ENCODE measurements at places on chromosomes 13 and 19.

GRCh38 chr13:46317120-46317519 lies 69.9 kb downstream of the RUBCNL start:
- no peak for DNase-seq

DNA sequence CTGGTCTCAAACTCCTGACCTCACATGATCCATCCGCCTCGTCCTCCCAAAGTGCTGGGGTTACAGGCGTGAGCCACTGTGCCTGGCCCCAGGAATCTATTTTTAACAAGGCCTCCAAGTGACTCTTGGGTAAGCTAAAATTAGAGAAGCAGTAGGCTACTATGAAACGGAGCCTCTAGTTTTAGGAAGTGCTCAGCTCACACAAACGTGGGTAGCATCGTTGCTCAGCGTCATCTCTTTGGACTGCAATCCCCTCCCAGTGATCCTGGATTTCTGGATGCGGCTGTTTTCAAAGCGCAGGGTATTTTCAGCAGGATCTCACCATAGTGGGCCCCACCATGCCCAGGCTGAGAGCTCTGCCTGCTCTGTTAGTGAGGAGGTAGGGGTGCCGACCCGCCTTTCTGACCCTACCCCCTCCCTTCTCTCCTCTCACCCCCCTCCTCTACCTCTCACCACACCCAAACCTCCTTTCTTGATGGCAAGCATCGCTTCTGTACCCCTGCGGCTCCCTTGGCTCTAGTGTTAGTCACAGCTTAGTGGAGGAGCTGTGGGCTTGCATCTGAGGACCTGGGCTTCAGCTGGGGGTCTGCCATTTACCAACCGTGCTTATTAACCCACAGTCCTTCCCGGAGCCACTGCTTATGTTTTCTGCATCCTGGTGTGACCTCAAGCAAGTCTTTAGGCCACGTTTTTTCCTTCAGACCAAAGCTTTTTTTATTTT lies 34.2 kb downstream of the GJA3 start:
- no peak for DNase-seq

DNA sequence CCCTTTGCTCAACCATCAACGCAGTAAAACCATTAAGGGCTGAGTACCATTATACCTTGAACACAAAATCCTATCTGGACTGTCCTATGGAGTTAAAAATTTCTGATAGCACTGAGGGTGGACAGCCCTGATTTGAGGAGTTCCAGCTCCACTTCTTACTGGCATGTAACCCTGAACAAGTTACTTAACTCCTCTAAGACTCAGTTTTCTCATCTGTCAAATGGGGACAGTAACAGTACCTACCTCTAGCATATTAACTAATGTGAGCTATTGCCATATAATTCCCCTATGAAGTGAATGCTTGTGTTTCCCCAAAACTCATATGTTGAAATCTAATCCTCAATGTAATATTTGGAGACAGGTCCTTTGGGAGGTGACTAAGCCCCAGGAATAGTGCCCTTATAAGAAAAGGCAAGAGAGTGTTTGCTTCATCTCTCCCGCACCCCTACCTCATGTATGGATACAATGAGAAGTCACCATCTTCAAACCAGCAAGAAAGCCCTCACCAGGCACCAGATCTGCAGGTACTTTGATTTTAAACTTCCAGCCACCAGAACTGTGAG lies 61.9 kb upstream of the DOCK9 start:
- no peak for DNase-seq

- peak; percentile 6 for DNase-seq
Measured at GRCh38 chr19:46955813-46956371, 63.7 kb upstream of the NPAS1 start.

DNA sequence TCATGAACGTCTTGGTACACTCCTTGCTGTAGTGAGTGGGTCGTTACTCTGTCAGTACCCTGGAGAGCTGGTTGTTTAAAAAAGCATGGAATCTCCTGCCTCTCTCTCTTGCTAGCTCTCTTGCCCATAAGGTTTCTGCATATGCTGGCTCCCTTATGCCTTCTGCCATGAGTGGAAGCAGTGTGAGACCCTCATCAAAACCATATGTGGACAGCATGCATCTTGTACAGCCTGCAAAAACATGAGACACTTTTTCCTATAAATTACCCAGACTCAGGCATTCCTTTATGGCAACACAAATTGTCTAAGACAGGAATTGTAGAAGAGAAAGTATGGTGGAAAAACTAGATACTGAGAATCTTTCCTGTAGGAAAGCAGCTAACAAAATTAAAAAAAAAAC lies 516.3 kb downstream of the SLITRK6 start:
- no peak for DNase-seq

DNA sequence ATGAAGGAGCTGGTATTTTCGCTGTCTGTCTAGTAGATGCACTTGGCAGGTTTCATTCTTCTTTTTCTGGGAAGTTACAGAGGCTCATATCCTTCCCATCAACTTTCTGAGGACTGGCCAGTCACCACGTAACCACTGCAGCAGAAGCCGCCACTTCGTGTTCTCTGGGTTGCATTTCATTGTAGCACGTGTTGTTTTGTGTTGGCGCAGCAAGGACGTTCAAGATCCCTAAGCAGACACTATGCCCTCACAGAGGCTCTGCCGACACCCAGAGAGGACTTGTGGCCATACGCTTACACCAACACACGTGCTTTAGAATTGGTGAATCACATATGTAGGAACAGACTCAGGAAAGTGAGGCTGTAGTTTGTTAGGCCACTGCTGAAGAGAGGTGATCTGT lies 42.2 kb upstream of the TEX29 start:
- DNase-seq: no peak

GRCh38 chr13:108003626-108004025 lies 211.7 kb downstream of the LIG4 start:
- DNase-seq: no peak

- DNase-seq: no peak
Measured at GRCh38 chr13:95181586-95181985, 119.7 kb downstream of the ABCC4 start.

- DNase-seq: no peak
Measured at GRCh38 chr13:43697323-43697722, 89.4 kb downstream of the ENOX1 start.

- DNase-seq: no peak
Measured at GRCh38 chr13:45328661-45329111, 12.3 kb downstream of the TPT1 start.

DNA sequence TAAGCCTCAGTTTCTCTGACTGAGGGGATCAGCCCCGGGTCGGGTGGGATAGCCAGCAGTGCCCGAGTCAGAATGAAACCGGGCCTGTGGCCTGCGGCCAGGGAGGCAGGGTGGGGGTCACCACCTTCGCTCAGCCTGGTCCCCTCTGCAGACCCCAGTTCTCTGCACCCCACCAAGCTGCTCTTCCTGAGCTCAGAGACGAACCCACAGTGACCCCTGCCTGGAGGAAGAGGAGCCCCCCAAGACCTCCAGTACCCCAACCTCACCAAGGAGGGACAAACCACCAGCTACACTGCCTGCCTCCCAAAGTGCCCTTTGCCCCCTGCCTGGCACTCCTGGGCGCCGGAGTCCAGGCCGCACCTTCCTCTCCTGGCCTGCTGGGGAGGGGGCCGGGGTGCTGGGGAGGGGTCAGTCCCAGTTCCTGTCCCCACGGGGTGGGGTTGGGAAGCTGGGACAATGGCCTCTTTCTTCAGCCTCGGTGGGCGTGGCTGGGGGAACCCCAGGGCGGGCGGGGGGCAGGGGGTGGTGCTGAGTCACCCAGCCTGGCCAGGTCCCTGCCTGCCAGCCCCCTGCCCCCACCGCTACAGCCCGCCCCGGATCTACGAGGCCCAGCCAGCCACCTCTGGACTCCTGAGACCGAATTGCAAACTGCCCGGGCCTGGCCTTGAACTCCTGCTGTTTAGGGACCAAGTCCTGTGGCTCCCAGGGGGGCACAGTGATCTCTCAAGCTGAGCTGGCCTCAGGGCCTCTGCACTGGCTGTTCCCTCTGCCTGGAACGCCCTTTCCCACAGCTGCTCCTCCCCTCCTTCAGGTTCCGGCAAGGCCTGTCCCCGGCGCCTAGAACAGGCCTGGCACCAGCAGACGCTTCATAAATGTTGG lies 14.3 kb downstream of the ZBTB7A start:
- no peak for DNase-seq

DNA sequence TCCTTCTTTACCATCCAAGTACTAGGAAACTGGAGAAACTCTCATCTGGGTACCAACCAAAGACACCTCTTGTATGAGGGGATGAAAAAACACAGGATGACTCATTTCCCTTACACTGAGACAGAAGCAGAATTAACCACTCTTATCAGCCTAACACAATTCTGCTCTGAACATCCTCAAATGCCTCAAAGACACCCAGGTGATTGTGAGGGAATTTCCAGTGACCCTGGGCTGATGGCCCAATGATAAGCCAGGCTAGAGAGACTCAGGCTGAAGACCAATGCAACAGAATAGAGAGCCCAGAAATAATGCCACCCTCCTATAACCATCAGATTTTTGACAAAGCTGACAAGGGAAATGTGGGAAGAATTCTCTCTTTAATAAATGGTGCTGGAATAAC lies 7.0 kb downstream of the ZNF737 start:
- DNase-seq: no peak

DNA sequence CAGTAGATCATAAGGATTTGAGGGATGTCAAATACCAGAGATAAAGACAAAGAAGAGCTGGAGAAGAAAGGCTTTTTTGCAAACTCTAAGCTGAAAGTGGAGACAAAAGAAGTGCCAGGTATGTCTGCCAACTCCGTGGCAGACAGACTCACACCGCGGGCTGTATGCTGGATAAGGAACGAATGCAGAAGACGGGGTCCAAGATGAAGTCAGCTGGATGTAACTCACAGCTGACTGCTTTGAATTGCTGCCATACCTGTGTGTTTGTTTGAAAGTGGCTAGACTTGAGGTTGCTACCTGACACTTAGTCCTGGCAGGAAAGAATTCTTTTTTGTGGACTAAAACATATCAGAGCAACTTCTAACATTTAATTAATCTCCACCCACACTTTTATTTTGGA lies 398.8 kb downstream of the DLEU7 start:
- no peak for DNase-seq

GRCh38 chr13:77994166-77994565 lies 75.5 kb upstream of the EDNRB start:
- DNase-seq: no peak

DNA sequence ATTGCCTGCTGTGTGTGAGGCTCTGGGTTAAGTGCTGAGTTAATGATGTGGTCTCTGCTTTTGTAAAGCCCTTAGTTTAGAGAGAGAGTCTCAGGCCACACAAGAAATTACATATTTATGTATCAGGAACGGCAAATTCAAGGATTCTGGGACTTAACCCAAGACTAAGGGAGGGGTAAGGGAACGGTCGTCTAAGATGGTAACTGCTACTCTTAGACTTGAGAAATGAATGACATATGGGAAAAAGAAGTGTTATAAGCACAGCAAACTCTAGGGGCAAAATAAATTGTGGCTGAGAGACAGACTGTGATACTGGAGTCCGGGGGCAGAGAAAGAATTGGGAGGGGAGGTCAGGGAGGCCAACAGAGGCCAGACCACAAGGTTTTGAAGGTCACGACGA lies 10.2 kb downstream of the VSIG10L start:
- no peak for DNase-seq

DNA sequence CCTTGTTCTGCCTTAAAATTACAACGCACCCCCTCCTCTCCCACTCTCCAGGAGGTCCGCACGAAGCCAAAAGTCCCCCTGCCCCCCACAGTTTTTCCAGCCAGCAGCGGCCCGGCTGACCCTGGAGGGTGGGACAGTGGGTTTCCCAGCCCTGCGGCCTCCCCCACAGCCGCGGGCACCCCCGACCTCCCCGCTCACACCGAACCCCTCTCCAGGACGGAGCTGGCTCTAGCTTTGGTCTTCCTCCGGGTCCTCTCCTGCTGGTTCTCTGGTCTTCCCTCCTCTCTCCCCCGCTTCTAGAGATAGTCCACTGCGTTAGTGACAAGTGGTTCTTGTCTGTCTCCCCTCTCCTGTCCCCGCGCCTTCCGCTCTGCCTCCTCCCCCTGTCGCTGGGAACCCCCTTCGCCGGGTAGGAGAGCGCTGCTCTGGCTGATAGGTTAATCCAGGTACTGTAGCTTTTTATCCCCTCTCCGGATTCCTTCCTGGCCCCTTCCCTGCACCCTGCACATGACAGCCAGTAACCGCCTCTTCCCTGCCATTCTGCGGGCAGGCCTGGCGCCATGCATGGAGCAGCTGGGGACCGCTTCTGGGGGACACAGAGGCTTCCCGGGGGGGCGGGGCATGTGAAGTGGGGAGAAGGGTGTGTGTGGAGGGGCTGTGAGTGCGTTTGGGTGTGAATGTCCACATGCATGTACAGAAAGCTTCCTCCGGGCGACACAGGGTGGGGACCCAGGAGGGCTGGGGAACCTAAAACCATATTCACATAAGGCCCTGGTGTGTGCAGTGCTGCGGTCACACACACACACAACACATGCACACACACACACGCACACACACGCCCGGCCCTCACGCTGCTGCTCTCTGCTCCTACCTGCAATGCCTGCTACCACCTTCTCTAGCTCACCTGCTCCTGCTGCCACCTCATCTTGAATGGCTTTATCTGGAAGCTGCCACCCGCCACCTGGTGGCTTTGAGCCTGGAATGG lies 17.2 kb downstream of the PRR36 start:
- DNase-seq: no peak

- DNase-seq: no peak
Measured at GRCh38 chr19:4557971-4558941, 1.2 kb downstream of the SEMA6B start.

- no peak for DNase-seq
Measured at GRCh38 chr19:7895565-7895964, 7.3 kb downstream of the LRRC8E start.

GRCh38 chr13:94708031-94708859 lies 4.1 kb downstream of the SOX21 start:
- no peak for DNase-seq

DNA sequence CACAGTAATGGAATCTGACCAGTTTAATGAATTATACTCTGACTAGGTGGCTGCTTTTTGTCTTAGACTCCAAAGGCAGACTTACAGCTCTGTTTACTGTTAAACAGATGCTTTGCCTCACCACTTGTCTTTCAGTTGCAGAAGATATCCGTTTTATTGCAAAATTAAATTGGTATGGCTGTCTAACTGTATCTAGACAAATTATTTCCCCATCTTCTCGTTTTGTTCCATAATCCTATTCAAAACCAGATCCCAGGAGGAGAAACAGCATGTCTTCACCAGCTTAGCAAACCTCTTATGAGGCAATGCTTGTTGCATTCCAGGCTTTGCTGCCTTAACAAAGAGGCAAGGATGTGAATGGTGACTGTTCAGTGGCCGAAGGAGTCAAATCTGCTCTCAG lies 215.6 kb downstream of the TDRD3 start:
- no peak for DNase-seq

- peak; percentile 40 for DNase-seq
Measured at GRCh38 chr19:49591731-49592485, 926 bp downstream of the PRR12 start.

- no peak for DNase-seq
Measured at GRCh38 chr19:3899531-3900294, 19.2 kb downstream of the ATCAY start.

All from stimulated activated CD4-positive, alpha-beta T cell treated with anti-CD3 and anti-CD28 coated beads, Interleukin-4, amount 100 ng/mL, for 4 hours (primary cell).